ENCODE measurements at places on chromosomes 16 and 17.

- DNase-seq = no peak
These were observed 287 bp upstream of the INTS2 start for GRCh38 chr17:61928101-61928436.

DNA sequence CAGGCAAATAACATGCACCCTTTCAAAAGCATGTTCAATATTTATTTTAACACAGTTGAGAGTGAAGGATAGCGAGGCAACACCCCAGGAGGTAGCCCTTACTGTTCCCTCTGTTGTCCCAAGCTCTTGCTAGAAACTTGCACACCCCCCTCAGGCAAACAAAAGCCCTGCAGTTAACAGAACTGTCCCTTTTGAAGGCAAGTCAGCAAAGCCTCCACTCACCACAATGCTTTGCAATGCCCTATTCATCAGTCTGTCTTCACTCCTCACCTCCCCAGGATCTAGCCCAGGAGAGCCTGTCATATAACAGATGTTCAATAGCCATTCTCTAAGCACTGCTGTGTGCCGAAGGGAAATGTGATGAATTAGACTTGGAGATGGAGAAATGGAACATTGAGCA, 3.5 kb upstream of the CNEP1R1 start:
- DNase-seq = no peak

- DNase-seq = no peak
These were observed 732.5 kb downstream of the KCNJ2 start for GRCh38 chr17:70901870-70902269.

DNA sequence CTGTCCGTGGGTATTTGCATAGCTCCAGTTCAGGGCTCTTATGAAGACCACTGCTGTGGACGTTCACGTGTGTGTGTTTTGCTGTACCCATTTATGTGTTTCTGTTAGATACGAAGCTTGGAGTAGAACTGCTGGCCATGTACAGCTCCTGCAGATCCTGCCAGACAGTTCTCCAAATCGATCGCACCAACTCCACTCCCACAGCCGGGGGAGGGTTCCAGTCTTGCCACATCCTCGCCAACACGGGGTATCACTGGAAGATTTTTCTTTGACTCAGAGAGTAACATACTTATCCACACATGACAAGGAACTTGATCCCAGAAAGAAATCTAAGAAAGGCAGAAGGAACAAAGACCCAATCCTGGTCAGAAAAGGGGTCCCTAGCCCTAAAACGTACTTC, 37.4 kb downstream of the TMEM186 start:
- no peak for DNase-seq

DNA sequence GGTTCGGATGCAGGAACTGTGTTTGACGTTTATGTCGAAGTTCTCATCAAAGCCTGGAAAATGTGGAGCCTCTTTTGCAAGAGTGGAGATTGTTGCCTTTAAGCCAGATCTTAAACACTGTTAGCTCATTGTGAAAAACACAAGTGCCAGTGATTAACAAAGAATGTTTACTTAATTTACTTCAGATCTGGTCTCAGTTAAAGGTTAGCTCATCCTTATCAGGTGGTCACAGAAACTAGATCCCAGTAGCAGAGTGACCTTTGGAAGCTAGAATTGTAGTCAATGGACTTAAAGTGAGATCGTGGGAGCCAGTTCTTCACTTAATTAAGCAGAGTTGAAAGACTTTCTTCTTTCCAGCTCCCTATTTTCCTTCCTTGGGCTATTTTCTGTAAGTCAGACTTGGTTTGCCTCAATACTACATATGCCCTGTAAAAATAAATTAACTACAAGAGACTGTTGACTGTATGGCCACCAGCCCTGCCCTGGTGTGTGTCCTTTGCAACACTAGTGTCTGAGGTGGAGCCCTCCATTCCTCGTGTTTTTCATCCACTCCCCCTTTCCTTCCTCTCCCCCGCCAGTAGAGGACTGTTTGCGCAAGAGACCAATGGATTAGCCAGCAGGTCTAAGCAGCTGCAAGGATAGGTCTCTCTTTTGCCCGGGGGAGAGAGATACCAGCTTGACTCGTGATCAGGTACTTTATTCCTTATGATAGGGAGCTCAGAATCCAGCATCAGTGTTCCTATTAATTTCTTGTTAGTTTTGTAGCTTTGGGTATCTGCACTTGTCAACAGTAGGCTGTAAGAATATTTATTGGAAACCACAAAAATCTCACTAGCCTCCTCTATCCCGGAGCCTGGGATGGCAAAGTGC, 20.2 kb downstream of the FBXO39 start:
- no peak for DNase-seq

GRCh38 chr17:333626-334396, 18.8 kb downstream of the RPH3AL start:
- DNase-seq = no peak

Data from urinary bladder (tissue), 4 donors.